ENCODE measurements at places on chromosomes 4 and X.
A peak's percentile ranks its signal among the peaks of the same experiment; 100 is the strongest.

DNA sequence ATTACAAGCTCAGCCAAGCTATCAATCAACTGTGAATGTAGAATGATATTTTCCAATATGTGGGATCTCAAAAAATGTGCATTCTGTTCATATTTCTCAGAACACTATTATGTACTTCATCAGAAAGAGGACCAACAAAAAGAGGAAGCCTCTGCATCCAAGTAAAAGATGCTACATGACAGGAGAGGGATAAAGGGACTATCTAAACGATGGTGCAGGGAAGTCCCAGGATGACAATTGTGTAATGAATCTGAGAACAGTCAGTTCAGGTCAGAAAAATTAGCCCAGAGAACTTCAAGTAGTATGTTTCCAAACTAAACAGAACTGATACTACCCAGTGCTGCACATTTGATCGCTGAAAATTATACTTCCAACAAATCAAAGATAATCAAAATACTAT is 127.0 kb downstream of the ZNF330 start:
- DNase-seq, result no peak

DNA sequence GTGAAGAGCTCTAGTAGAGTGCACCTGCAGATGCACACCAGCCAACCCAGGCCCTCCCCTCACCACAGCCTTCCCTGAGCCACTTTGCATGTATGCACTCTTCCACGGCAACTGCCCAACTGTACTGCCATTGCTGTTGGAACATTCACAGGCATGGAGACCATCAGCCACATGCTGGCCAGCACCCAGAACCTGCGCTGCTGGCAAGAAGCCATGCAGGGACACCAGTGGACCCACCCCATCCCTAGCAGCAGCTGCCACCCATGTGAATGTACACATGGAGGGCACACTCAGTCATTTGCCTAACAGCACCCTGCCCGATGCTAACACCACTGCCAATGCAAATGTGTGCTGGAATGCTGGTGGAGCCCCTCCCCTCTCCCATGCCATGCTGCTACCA is 35.6 kb downstream of the FAM47B start:
- no peak for DNase-seq

GRCh38 chrX:40094041-40094899 is 3.5 kb downstream of the BCOR start:
- no peak for DNase-seq

GRCh38 chr4:156941940-156942548 is 29.6 kb downstream of the PDGFC start:
- DNase-seq, result no peak

DNA sequence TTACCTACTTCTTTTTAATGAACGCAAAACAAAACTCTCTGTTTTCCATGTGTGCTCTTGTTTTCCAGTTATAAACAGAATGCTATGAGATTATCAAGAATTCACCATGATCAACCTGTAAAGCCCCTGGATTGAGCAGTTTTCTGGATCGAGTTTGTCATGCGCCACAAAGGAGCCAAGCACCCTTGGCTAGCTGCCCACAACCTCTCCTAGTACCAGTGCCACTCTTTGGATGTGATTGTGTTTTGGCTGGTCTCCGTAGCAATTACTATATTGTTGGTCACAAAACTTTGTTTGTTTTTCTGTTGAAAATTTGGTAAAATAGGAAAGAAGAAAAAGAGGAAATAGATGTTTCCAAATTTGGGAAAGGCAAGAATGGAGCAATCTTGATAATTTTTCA is 51.1 kb downstream of the UGT2B7 start:
- DNase-seq, result no peak

- DNase-seq, result no peak
Observed at GRCh38 chr4:47837908-47838294, at the start of gene CORIN. Gene CORIN (minus strand): TSS chr4:47838067. CDS start chr4:47837949, 118 bp downstream.

GRCh38 chr4:152785639-152786615 is 6.2 kb downstream of the ARFIP1 start:
- DNase-seq, result no peak

DNA sequence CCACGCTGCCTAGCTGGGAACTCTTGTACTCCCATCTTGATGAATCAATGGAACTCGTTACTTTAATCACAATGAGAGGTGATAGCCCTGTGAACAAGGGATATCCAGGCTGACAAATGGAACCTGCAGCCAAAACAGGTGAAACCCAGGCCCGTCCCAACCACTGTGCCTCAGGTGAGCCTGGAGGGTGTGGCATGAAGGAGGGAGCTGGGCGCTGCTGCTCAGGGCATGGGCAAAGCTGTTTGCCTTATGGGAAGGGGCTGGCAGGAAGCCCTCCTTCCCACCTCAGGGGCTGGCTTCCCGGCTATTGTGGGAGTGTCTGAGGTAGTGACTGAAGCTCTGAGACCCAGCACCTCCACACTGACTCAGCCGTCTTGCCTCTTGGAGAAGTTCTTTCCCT is 209.4 kb upstream of the ATP6AP2 start:
- DNase-seq, result no peak

DNA sequence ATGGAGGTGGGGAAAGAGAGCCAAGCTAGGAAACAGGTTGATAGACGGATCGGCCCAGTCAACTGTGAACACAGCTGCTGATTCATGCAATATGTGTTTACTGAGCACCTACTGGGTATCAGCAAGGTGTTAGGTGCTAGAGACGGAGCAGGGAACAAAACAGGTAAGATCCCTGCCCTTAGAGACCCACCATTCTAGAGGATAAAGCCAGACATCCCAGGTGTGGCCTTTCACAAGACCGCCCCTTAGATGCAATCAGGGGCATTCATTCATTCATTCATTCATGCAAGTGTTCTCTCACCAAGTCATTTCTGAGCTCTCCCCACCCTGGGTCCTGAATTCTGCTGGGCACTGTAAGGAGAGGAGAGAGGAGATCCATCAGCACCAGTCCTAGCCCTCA is 20.2 kb upstream of the MTM1 start:
- DNase-seq, result no peak

DNA sequence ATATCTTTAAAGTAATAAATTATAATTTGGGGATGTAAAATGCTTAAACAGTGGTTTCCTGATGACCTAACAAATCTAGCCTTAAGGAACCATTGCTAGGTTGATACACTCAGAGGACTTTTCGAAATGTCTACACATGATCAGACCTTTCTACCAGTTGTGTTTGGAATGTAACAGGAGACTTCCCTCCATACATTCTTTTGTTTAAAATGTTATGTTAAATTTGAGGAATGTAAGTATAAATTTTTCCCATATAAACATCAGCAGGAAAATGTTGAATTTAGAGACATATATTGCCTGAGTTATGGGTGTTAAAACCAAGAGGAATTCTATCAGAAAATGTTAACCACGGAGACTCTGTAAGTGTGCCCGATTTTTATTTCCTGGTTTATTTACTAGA is 190.6 kb upstream of the SPRY1 start:
- DNase-seq, result no peak

DNA sequence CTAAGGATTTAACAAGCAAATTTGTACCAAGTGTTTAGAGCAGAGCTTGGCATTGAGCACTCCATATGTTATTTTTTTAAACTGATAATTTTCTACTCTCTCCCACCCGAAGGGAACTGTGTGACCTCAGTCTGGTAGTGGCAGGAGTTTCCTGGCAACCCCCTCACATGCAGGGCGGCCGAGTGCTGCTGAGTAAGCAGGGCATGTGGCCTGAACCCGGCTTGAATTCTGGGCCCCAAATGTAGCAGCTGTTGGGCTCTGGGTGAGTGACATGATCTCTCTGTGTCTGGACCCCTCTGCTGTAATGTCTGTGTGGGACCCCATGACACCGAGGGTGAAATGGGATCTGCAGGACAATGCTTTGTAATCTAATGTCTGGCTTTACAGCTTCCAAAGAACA is 13.6 kb upstream of the C4orf50 start:
- no peak for DNase-seq

GRCh38 chrX:69324851-69325250 is 159.6 kb upstream of the PJA1 start:
- no peak for DNase-seq

- DNase-seq, result no peak
Observed at GRCh38 chr4:145540235-145540634, 58.6 kb downstream of the SMAD1 start.

GRCh38 chr4:8507196-8507570 is 66.6 kb downstream of the TRMT44 start:
- no peak for DNase-seq

DNA sequence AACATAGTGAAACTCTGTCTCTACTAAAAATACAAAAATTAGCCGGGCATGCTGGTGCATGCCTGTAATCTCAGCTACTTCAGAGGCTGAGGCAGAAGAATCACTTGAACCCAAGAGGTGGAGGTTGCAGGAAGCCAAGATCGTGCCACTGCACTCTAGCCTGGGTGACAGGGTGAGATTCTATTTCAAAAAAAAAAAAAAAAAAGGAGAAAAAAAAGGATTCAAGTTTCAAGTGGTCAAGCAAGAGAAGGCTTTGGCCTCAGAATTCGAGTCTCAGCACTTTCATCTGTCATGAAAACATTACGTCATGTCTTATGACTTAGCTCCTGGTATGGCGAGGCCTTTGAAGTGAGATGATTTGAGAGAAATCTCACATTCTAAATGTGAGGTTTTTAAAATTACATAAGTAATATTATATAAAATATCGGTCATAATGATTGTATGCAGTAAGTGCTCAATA is 21.2 kb upstream of the DHRSX start:
- no peak for DNase-seq

GRCh38 chrX:41515376-41515775 is 68.2 kb downstream of the NYX start:
- no peak for DNase-seq

DNA sequence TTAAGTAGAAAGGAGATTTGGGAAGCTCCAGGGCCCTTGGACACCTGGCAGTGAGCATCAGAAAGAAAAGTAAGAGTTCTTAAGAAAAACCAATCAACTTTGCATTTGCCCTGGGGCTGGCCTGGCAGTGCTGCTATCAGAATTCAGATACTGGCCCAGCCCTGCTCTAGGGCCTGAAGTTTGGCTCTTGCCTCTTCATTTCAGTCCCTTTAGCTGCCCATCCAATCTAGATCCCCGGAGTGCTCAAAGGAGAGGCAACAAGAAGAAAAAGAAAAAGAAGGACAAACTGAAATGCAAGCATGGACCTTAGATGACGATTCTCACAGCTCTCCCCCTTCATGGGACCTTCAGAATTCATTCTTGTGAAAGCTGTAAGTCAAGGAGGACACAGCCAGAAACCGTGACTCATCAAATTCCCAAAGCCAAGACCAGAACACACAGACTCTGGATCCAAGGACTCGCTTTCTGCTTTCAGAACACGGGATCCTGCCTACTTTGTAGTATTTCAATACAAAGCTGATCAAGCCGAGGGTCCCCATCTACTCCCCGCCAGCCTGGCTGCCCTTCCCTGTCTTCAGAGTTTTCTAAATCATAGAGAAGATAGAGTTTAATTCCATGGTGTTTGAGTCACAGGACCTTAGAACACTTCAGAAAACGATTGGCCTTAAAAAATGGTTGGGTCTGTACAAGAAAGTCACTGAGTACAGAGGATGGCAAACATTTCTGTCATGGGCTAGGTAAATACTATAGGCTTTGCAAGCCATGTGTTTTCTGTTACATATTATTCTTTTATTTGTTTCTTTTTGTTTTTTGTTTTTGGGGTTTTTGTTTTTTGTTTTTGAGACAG is 103.7 kb downstream of the RBM47 start:
- DNase-seq, result no peak

DNA sequence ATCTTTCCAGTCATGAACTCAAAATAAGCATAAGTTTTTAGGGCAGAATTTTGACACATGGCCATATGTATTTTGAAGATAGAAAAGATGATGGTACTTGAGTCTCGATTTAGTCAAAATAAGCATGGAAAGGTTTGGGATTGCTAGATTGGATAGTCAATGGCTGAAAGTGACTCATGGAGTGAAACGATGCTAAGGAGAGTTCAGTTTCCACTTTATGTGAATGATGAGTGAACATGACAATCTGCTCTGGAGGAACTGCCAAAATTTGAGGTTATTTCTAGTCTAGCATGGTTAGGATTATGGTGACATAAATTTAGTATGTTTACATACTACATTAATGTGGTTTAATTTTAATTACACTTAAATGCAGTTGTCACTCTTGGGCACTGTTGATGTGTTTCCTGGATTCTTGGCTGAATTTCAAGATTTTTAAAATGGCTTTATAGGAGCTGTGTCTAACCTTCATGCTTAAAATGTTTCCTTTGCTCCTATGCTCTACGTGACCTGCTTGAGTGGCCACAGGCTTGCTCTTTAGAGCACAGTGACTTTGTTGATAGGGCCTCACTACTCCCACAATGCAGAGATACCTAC is 17.1 kb downstream of the DDX3X start:
- no peak for DNase-seq

DNA sequence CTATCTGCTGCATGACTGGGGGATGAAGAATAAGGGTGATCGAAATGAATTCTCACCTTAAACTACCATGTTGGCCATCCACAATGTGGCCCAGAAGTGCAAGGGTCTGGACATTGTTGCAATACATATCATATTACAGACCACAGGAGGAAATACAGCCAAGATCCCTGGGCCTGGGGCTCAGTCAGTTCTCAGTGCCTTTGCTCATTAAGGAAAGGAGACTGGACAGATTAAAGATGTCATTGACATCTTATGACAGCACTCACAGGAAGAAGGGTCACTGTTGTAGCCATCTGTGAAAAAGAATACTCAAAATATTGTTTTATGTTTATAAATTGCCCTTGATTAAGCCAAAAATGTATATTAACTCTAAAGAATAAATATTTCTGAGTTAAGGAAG is 1345.2 kb downstream of the FSTL5 start:
- no peak for DNase-seq

DNA sequence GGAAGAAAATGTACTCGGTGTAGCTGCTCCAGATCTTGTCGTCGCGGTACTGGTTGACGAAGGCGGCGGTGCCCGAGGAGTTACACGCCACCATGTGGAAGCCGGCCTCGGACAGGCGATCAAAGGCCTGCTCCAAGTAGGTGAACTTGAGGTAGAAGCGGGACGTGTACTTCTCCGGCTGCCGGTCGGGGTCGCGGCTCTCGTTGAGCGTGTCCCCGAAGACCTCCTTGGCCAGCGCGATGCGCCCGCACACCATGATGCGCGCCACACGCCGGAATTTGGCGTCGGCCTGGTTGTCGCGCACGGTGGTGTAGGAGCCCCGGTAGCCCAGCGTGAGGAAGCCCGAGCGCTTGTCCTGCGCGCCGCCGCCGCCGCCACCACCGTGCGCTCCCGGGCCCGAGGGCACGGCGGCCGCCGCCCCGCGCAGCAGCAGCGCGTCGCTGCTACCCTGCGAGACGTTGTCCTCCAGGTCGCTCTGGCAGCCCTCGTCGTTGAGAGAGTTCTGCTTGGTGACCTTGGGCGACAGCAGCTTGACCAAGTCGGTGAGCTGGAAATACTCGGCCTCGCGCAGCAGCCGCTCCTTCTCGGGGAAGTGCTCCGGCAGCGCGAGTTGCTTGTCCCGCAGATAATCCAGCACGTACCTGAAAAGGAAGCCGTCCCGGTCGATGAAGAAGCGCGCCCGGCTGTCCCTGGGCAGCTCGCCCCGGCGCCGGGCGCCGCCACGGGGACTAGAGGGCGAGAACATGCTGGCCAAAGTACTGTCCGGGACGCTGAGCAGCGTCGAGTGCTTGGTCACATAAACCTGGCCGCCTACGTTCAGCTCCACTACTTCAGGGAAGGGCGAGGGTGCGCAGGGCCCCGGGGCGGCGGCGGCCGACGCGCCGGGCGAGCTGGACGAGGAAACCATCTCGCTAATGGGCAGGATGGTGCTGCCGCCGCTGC is 775 bp downstream of the KCTD8 start:
- peak; percentile 7 for DNase-seq
